ENCODE measurements at places on chromosomes 16 and 17. TPM values are rescaled to one million over a fixed set of nuclear protein-coding genes. Genes with fewer than 3 reads are reported as not detected.

GRCh38 chr17:36074365-36074764 lies 10.3 kb downstream of the CCL18 start:
- H3K36me3 ChIP-seq, result no peaks in the 10 kb centered on the region
- H3K27me3 ChIP-seq, result peaks cover 4% of the 10 kb centered on the region

- no peaks in the 10 kb centered on the region for H3K27me3 ChIP-seq
- no peak overlapping the region for H3K27ac ChIP-seq
- H3K36me3 ChIP-seq, result no peaks in the 10 kb centered on the region
- H3K4me1 ChIP-seq, result no peaks in the 10 kb centered on the region
- H3K4me3 ChIP-seq, result no peak overlapping the region
- no peak for DNase-seq
Measured at GRCh38 chr16:20181949-20182348, 108.3 kb upstream of the GPR139 start.

GRCh38 chr16:11042191-11042590 lies 97.8 kb downstream of the CLEC16A start:
- no peaks in the 10 kb centered on the region for H3K27me3 ChIP-seq
- DNase-seq, result no peak
- H3K4me3 ChIP-seq, result no peak overlapping the region
- peaks cover 3% of the 10 kb centered on the region for H3K4me1 ChIP-seq
- no peak overlapping the region for H3K27ac ChIP-seq

The CDH16 gene
- not detected for total RNA-seq

Data from activated naive CD8-positive, alpha-beta T cell treated with anti-CD3 and anti-CD28 coated beads for 36 hours (primary cell).